ENCODE measurements at places on chromosomes 6 and 20.

GRCh38 chr6:100664274-100665040, 199.7 kb upstream of the SIM1 start:
- no peak for DNase-seq

DNA sequence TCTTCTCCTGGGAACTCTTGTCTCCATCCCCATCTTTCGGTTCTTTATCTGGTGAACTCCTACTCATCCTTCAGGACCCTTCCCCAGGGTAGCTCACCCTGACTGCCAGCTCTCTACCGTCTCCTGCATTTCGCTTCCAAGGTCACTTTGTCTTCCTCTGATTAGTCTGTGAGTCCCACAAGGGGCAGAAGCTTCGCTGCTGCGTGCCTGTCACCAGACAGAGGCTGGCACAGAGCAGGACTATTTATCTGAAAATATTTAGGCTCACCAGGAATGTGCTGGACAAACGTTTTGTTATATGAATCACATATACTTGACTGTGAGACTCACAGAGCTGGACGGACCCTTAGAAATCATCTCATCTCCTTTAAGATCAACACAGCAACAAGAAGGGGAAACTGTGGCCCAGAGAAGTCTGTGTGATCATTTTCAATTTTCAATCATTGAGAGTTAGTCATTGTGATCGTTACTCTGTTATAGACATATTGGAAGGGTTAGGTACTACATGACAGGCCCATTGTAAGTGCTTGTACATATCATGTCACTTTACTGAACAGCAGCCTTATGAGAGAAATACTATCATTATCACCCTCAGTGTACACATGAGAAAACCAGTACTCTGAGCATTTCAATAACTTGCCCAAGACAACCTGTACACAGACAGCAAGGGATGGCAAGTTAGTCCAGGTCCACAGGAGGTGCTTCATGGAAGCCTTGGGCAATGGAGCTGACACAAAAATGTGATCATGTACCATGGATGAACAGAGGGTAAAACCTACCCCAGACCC, 51.4 kb downstream of the JPH2 start:
- DNase-seq, result no peak

GRCh38 chr20:38947931-38948362, 14.2 kb upstream of the DHX35 start:
- no peak for DNase-seq

DNA sequence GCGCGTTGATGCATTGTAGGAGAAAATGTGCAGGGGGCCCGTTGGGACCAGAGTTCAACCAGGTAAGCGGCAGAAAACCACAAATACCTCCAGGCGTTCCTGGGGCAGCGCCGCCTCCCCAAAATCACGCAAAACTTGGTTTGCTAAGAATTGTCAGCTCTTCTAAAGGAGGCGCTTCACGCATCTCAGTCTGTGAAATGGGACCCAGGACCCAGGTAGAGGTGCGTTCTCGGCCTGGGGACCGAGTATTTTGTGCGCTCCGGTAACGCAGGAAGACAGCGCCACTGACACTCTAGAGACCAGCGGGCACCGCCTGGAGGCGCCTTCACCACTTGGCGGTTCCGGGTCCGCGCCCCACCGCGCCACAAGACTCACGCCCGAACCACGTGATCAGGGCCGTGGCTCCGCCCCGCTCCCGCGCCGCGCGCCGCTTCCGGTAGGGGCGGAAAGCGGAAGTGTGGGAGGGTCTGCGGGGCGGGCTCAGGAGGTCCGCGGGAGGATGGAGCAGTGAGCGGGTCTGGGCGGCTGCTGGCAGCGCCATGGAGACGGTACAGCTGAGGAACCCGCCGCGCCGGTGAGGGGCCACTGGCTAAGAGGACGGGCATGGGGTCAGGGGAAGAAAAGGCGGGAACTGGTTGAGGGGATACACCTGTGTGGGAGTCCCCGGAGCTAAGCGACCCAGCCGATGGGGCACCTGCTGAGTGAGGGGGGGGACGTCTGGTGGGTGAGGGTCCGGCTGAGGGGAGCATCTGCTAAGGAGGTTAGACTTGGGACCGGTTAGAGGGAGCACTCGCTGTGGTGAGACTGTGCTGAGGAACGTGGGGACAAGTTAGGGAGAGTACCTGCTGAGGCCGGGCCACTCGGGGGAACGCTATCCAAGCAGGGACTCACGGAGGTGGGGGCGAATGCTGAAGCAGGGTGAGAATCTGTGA, at the start of gene STK4:
Gene STK4, plus strand, starts transcription at position 483 of the 932 bp plus-strand sequence. Its CDS starts 57 bp downstream, at position 540.
- DNase-seq, result peak; percentile 95

- DNase-seq, result no peak
Observed at GRCh38 chr20:62760856-62761758, 35.2 kb upstream of the MRGBP start.
